NCI-H1417 treated with DMSO at 0.1 percent for 48 hours (cell line): ENCODE measurements at places on chromosomes 6 and 20.

DNA sequence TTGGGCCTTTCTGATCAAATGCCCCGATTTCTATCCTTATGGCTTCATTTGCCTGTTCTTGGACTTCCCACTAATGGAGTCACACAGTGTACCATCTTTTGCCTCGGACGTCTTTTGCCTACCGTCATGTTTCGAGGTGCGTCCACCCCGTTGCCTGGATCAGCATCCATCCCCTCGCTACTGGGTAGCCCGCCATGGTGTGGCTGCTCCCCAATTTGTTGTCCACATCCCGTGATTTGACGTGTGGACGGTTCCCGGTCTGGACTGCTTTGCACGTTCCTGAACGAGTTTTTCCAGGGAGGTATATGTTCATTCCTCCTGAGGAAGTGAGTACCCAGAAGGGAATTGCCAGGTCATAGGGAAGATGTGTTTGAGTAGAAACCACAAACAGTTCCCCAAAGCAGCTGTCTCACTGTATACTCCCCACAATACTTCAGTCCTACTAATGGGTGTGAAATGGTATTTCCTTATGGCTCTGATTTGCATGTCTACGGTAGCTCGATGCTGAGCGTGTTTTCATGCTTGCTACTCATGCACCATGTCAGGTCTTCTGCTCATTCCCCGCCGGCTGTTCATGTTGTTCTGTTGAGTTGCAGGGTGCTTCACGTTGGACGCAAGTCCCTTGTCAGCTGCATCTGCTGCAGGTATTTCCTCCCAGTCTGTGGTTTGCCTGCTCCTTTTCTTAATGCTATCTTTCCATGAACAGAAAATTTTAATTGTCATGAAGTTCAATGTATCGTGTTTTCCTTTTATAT, 86.8 kb upstream of the AFDN start:
- no peak for DNase-seq

DNA sequence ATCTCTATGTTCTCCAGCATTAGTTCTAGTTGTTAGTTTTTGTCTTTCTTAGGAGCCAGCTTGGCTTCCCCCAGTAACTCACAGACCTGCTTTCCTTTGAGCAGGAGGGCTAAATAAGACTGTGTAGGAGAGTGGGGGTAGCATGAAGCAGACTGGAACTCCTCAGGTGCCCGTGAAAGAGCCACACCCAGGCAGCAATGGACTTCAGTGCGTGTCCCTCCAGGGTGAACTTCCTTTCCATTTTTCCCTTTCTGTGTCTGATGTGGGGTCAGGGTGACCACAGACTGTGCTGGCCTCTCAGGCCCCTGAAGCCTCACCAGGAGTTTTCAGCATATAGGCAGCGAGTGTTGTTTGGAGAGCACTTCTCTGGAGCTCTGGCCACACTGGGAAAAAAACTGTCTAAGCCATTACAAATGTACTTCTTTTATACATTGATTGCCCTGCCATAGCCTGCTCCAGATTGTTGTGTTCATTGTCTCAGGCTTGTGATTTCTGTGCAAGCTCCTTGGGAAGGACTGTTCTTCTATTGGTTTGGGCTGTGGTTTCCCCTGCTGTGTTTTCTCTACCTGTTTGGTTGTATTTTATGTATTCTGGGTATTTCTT, 55.7 kb downstream of the SH3BGRL2 start:
- no peak for DNase-seq

DNA sequence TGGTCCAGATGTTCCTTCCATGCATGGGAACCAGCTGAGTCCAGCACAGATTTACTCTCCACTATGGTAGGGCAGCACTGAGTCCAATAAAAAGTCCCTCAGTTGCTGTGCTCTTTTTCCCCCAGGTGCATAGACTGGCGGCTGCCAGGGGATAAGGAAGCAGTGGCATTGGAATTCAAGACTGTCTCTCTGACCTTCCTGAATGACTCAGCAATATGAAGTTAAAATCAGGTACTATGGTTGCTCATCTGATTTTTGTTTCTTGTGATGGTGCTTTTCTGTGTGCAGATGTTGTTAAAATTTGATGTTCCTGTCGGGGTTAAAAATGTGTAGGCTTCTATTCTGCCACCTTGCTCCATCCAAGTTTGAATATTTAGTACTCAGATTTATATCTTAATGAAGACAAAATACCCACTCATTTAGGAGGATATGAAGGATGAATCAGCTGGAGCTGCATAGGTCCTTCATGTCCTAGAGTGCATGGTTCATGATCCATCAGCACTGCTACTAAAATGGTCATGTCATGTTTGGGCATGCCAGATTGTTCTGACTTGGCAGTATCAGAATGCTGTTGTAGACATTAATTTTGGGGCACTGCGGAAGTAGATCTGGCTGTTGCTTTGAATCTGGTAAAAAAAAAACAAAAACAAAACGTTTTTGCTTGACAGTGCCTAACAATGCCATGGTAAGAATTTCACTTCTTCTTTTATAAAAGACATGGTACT, 321.2 kb upstream of the MAP3K7 start:
- DNase-seq, result no peak

DNA sequence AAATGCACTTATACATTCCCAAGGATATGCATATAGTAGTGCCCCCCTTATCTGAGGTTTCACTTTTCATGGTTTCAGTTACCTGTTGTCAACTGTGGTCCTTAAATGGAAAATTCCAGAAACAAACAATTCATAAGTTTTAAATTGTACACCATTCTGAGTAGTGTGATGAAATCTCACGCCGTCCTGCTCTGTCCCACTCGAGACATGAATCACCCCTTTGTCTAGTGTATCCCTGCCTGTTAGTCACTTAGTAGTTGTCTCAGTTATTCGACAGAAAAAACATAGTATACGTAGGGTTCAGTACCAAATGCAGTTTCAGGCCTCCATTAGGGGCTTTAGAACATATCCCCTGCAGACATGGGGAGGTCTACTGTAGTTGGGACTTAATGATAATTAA, 57.0 kb downstream of the MAP1LC3A start:
- no peak for DNase-seq

- no peak for DNase-seq
Measured at GRCh38 chr6:137765059-137765458, 102.0 kb upstream of the TNFAIP3 start.
